ENCODE measurements at places on chromosomes 4 and X.

GRCh38 chr4:86450861-86451260 lies 91.0 kb upstream of the MAPK10 start:
- DNase-seq: no peak

DNA sequence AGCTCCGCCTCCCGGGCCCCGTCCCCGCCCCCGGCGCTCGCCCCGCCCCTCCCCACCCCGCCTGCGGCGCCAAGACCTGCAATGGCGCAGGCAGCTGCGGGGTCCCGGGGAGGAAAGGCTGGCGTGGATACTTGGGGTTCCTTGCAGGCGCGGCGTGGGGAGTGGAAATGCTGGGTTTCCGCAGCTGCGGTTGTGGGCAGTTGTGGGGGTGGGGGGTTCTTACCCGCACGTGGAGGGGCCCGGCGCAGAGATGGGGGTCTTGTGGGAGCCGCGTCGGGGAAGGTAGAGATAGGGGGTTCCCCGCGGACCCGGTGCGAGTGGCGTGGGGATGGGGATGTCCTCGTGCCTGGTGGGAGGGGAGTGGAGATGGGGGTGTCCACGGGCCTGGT lies 680 bp upstream of the ASMTL start:
- no peak for DNase-seq

DNA sequence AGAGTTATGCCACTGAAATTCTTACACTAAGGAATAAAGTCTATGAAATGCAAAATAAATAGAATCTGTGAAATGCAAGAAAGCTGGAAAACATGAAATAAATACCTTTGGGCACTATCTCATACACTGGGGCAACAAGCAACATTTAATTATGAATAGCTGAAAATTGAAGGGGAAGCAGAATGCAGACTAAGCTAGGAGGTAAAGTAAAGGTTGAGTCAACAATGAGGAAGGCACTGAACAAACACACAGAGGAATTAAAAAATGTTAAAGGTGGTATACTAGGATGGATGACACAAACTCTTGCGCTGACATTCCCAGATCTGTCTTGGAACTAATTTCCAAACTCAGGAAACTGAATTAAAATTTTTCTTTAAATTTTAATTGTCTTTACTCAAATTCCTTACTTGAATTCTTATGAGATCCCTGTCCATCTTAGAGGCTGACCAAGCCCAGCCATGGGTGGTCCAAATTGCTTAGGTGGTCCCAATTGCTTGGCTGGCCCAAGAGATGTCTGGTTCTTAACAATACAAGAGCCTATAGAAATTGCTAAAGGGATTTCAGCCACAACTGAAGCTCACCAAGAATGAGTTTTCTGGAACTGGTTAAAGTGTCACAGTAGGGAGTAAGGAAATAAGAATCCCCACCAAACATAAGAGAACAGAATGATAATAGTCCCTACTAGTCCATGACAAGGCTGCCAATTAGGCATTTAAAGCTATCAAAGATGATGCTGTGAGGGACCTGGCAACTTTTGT lies 41.3 kb upstream of the ZCCHC13 start:
- DNase-seq: no peak

GRCh38 chrX:154998204-154998880 lies 24.2 kb downstream of the F8 start:
- DNase-seq: no peak

DNA sequence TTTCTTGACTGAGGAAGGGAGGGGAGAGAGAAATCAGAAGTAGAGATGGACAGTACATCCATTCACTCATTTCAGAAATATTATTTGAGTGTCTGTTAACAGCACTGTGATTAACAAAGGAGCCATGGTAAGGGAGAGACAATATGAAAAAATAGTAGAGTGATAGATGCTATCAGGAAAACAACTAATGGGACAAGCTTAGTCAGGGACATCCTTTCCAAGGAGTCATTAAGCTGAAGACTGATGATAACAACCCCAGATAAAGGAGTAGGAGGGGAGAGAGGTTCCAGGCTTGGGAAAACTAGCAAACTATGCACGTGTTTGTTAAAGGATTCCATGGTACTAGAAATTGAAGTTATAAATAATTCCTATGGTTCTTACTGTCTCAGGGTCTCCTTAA lies 122.2 kb downstream of the CBR4 start:
- DNase-seq: no peak

DNA sequence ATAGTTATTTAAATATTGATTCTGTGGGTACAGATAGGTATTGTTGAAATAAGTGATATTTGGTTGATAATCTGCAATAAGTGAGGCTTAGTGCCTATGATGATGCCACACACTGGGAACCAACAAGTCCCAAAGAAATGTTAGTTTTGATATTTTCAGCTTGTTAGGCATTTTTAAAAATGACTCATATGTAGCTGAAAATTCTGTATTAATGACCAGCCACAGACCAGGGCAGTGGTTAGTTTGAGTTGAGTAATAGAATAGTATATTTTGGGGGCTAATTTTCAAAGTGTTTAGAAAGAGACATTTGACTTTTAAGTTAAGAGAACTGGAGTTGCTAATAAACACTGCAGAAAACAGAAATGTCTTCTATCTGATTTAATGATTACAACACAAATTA lies 9.4 kb downstream of the INTU start:
- no peak for DNase-seq
